ENCODE measurements at places on chromosomes 6 and 20.

DNA sequence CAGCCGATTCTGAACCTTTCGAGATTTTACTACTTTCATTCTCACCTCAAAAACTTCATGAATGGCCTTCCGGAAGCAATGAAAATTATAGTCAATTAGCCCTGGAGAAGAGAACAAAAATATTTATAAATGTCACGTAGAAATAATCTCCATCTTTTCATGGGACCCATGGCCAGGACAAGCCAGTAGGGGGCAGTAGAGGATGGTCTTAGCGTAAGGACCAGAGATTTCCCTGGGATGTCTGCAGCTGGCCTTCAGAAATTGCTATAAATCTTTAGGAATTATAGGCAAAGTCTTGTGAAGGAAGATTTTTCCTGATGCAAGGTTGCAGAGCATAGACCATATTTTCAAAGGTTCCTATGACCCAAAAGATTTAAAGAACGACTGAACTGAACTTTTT lies 15.6 kb upstream of the UBE2J1 start:
- DNase-seq = peak; percentile 54

- peak; percentile 38 for DNase-seq
These were observed 66.5 kb upstream of the SLC35F1 start for GRCh38 chr6:117840541-117840983.

GRCh38 chr6:109379711-109380110 lies 2.6 kb downstream of the CD164 start:
- no peak for DNase-seq

- DNase-seq = no peak
These were observed 56.6 kb downstream of the NPEPL1 start for GRCh38 chr20:58749098-58749769.

DNA sequence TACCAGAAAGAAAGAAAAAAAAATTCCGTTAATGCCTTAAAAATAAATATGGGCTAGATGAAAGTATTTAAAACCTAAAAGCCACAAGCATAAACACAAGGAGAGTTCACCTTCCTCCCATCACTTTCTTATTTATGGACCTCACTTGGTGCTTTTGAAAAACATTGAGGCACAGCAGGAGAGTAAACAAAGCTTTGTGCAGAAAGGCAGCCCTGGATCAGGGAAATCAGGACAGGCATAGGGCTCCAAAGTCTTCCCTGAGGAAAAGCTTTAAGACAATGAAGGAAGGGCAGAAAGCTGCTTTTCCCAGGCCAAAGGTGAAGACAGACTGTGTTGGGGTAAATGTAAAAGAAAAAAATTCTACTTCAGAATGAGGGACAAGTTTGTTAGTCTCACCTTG lies 207.9 kb downstream of the CLVS2 start:
- DNase-seq = no peak

GRCh38 chr20:54092021-54092420 lies 21.6 kb upstream of the BCAS1 start:
- no peak for DNase-seq

DNA sequence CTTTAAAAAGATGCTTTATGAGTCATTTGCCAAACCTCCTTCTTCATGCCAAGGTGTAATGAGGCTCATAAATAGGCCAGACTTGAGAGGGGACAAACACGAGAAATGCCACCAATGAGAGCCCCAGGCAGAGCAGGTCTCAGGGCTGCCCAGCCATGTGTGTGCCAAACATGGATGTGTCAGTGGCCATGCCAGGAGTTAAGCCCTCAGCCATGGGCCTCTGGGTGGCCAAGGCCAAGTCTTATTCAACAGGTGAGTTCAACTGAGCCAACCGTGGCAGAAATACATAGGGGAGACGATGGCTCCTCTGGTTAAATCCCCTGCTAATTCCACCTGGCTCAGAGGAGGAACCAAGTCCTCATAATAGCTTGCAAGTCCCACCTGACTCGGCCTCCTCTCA lies 358.8 kb downstream of the PREX1 start:
- DNase-seq = no peak

- no peak for DNase-seq
These were observed 4.9 kb upstream of the EEF1A1 start for GRCh38 chr6:73525546-73526330.

DNA sequence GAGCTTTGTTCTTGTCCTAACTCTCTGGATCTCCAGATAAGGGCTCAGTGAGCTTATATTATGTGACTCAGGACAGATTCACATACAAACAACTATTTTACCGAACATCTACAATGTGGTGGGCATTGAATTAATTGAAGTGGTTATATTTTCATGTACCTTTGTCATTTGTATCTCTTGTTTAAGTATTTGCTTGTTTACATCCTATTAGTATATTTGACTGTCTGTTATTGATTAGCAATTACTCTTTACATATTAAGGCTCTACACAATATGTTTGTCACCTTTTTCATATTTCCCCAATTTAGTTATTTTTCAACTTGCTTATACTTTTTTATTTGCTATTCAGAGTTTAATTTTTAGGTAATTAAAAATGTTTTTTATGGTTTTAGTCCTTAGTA lies 222.4 kb downstream of the TFAP2C start:
- DNase-seq = no peak

GRCh38 chr6:138652824-138653223 lies 120.7 kb upstream of the CCDC28A start:
- no peak for DNase-seq

DNA sequence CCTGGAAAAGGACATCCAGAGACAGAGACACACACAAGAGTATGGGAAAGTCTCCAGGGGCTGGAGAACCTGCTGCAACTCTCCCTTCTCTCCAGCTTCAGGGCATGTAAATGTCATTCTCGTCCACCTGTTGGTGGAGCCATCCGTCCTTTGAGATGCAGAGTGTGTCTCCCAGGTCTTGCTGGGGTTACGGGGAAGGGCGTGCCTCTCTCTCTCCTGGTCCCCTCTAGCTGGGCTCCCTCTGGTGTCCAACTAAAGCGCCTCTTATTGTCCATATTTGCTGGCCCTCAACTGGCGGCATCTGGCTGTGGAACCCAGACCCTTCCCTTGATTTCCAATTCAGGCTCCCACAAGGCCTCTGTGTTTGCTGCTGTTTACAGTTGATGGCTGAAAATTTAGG lies 244.1 kb downstream of the BMP7 start:
- DNase-seq = no peak

DNA sequence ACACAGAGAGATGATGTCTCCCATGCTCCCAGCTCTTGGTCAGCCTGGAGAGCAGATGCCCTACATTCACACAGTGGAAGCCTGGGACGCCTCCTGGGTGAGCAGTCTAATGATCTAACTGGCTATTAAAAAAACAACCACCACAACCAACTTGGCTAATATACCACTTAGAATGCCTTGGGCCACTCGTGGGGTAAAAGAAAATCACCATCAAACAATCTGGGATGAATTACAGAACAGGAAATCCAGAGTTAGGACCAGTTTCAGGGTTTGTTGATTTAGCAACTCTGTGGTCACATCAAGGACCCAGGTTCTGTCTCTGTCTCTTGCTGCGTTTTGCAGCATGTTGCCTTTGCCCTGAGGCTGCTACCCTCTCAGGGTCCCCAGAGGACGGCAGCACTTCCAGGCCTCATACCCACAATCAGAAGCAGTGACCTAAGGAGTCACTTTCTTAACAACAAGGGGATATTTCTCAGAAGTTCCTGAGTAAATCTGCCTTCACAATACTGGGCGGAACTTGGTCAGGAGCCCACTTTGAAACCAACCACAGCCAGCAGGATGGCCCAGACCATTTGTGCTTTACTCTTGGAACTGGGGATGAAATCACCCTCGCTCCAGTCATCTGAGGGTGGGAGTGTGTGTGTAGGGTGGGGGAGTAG lies 118.7 kb downstream of the CLIC5 start:
- DNase-seq = no peak

DNA sequence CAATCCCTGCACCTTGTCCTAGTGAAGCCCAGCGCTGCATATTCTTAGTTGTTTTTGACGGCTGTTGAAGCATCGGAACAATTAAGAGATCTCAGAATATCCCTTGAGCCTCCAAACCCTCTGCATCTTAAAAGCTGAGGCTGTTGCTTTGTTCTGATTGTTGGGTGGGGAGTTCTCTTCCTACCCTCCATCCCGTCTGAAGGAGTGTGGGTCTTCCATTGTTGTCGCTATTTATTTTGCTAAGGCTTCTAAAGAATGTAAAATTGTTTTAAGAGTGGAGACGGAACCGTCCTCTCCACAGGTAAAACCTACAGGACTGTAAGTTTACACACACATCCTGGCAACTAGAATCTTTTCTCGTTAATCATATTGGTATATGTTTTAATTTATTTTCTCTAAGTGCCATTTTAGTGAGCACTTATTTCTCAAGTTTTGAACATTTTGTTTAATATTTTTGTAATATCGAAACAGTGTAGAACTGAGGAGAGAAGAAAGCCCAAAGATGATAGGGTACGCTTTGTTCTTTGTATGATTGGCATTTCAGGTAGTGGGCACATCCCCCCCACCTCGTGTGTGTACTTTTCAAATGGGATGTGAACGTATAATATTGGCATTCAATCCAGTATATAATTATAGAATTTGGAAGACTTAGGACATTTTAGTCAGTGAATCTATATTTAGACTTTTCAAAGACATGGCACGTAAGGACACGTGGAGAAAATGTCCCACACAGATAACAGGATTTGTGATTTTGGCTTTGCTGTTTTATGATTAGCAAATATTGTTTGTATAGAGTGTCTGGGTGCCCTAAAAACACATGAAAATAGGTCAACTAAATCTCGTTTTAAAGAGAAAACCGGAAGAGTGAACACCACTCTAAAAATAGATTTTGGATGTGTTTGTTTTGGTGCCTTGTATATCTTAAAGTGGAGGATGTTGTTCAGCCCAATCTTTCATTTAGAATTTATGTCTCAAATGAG lies 1.3 kb downstream of the RNF146 start:
- peak; percentile 27 for DNase-seq

GRCh38 chr20:64082126-64082731 lies 2.0 kb downstream of the LKAAEAR1 start:
- DNase-seq = no peak

- DNase-seq = no peak
These were observed 881.1 kb downstream of the EPHA7 start for GRCh38 chr6:92538275-92538674.

GRCh38 chr20:44527716-44528199 lies 5.9 kb upstream of the SERINC3 start:
- DNase-seq = no peak

DNA sequence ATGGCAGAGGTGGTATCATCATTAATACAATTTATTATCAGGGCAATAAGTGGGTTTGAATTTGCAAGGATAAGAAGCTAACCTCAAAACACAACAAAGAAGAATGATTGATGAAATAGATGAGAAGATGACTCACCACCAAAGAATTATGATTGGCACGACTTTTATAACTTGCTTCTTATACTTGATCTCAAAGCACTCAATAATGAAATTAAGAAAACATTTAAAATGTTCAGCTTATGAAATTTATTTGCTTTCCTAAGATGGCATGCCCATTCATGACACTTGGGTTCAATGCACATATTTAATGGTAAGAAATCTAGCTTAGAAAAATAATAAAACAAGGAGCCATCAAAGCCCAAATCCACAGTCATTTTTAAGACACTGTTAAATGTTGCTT lies 477.5 kb downstream of the GJA1 start:
- DNase-seq = no peak

DNA sequence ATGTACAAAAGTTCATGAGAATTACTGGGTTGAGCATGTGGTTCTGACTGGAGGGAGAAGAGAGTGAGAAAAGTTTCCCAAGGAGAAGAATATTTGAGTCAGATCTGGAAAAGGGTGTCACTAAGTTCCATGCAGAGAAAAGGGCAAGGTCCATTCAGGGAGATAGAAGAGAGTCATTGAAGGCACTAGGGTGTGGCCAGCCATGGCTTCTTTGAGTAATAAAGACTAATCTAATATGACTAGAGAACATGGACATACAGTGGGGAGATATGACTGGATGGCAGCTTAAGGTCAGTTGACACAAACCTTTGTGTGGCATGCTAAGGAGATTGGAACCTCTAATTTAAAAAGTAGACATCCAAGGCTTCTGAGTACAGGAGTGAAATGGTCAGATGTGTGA lies 10.7 kb upstream of the SLC17A4 start:
- DNase-seq = no peak

GRCh38 chr6:44487002-44487401 lies 99.5 kb downstream of the CDC5L start:
- DNase-seq = no peak

DNA sequence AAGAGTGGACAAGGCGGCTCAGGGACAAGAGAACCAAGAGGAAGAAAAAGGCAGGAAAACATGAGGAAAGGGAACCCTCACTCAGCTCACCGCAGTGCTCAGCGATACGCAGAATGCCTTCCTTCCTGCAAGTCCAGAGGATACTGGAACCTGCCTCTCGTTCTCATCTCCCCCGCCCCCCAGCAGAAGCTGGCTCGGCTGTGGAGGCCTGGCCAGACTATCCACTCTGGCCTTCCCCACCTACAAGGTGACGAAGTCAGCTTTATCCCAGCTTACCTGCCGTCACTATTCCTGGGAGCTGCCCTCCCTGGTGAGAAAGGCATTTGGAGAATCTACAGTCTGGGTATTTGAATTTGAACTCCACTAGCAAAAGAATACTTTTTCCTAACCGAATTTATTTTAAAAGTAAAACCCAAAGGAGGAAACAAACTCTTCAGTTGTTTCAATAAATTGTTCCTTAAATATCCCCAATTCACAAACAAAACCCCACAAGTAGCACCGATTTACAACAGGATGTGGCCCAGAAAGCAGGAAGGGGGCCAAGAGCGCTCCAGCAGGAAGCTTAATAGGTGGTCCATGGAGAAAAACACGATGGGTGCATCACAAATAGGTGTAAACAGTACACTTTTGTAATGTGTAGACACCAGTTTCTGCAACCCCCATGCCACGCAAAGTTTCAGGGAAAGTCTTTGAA lies 2.1 kb upstream of the DIDO1 start:
- DNase-seq = no peak

GRCh38 chr20:826695-827323 lies 6.7 kb upstream of the FAM110A start:
- DNase-seq = no peak

DNA sequence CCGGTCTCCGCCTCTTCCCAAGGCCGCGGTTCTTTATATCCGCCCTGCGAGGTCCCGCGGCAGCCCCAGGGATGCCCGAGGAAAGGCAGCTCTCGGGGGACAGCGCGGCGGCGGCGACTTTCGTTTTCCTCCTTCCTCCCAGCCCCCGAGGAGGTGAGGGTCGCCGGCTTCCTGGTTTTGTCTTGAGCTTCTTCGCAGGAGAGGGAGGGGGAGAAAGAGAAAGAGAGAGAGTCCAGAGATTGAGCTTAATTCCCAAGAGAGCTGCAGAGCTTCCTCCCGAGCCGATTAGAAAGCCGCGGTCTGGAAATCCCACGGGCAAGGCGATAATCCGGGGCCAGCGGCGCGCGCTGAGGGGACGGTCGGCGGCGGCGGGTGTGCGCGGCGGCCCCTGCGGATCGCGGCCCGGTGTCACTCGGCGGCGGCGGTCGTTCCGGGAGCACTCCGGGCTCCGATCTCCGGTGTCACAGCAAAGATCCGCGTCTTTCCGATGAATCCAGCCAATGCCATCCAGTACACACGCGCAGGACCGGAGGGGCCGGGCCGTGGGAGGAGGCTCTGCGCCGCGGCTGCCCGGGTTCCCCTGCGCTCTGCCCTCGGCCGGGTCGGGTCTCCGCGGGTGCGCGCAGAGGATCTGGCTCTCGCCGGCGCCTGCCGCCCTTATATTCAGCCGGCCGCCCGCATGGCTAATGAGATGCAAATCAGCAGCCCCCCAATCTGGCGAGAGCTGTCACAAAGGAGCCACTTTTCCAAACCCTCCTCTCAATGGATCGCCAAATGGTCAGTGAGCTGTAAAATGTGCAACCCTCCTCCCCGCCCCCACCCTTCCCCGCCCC lies at the start of gene DLL1:
Gene DLL1, minus strand, starts transcription at position 783 of the 833 bp plus-strand sequence. CDS start 939 bp downstream, outside the sequence.
- DNase-seq = peak; percentile 83
